ENCODE measurements at places on chromosomes 4 and X.

GRCh38 chr4:108010167-108010566 is 20.5 kb downstream of the HADH start:
- DNase-seq, result no peak

GRCh38 chr4:20641976-20642375 is 58.3 kb upstream of the PACRGL start:
- no peak for DNase-seq

GRCh38 chr4:14177987-14178386 is 550.5 kb upstream of the BOD1L1 start:
- DNase-seq, result no peak

DNA sequence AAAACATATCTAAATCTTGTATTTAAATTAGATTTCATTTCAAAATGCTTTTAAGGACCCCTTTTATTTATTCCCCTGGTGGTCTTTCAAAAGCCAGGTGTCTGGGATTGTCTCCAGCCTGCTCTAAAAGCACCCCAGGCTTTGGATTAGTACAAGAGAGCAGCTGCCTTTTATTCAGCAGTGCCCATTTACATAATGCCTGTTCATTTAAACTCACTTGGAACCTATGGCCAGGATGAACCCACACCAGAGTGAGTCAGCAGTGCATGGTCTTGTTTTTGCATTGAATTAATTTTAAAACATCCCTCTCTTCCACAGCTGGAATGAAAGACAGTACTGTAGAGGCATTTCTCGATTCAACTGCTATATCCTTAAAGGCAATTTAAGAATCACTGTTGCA is 64.1 kb upstream of the TENM3 start:
- DNase-seq, result no peak

- DNase-seq, result no peak
Observed at GRCh38 chr4:147610686-147611085, 6.5 kb upstream of the TMEM184C start.

DNA sequence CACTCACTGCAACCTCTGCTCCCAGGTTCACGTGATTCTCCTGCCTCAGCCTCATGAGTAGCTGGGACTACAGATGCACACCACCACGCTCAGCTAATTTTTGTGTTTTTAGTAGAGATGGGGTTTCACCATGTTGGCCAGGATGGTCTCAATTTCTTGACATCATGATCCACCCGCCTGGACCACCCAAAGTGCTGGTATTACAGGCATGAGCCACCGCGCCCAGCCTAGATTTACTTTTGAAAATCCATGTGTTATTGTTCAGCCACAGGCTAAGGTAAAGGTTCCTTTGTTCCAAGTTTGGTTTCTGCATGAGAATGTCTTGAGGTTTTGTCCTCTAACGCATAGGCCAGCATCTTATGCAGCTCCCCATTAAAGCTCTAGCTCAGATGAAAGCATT is 371.6 kb downstream of the DMD start:
- DNase-seq, result no peak

DNA sequence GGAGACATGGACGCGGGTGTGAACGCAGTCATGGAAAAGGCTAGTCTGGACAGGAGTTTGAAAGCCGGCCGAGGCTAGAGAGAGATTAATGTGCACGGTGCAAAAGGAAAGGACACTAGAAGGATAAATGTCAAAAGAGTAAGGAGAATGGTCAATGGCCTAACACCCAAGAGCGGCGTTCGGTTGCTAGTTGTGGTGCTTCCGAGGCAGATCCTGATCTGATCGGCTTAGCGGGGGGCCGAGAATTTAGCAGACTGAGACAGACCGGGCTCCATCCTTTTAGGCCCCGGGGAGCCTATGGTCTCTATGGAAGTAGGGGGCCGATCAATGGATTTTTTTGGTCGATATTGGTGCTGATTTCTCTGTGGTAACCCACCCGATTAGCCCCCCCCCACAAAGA is 6.9 kb downstream of the GAGE10 start:
- no peak for DNase-seq

DNA sequence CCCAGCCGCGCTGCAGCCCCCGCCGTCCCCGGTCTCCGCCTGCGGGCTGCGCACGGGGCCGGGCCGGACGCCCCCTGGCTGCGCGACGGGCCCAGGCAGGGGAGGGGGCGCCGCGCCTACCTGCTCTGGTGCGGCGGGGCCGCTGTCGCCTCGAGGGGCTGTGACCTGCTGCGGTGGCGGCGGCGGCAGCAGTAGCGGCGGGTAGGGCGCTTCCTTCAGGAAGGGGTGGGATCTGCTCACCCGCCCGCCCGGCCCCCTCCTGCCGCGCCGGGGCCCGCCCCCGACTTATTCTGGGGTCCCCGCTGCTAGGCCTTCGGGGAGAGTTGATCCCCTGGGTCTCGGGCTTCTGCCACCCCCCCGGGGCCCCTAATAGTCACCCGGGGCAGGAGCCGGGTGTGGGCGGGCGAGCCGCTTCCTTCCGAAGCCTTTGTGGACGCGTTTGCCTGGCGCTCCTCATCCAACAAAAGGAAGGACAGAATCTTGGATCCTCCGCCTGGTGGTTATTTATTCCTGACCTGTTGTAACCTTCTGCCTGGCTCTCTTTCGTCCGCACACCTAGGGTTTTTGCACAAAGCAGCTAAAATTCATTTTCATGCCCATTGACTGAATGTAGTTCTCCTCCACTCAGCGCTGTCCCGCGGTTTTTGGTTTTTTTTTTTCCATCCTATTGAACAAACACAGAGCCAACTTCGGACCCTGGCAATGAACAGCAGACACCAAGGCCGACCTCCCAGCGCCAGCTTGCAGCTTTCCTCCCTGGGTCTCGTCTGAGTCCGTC is at the start of gene TMEM150C:
Gene TMEM150C (minus strand): TSS at position 203 of the 778 bp plus-strand sequence. CDS start 57,331 bp downstream, outside the sequence.
- no peak for DNase-seq

GRCh38 chr4:176185051-176185450 is 10.3 kb downstream of the SPATA4 start:
- no peak for DNase-seq

DNA sequence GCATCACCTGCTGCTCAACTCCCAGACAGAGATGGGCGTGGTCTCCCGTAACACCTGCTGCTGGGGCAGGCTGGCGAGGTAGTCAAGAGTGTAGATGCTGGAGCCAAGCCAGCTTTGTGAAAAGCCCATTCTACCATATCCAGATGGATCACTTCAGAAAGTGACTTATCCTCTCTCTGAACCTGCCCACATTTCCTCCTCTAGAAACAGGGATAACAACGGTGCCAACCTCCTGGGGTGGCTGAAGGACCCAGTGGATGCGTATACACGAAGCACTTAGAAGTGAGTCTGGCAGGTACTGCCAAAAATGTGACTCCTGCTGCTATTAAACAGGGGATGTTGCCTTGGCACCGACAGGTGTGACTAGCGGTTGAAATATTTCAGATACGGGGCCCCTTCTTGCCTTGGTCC is 95.8 kb downstream of the SORBS2 start:
- no peak for DNase-seq

DNA sequence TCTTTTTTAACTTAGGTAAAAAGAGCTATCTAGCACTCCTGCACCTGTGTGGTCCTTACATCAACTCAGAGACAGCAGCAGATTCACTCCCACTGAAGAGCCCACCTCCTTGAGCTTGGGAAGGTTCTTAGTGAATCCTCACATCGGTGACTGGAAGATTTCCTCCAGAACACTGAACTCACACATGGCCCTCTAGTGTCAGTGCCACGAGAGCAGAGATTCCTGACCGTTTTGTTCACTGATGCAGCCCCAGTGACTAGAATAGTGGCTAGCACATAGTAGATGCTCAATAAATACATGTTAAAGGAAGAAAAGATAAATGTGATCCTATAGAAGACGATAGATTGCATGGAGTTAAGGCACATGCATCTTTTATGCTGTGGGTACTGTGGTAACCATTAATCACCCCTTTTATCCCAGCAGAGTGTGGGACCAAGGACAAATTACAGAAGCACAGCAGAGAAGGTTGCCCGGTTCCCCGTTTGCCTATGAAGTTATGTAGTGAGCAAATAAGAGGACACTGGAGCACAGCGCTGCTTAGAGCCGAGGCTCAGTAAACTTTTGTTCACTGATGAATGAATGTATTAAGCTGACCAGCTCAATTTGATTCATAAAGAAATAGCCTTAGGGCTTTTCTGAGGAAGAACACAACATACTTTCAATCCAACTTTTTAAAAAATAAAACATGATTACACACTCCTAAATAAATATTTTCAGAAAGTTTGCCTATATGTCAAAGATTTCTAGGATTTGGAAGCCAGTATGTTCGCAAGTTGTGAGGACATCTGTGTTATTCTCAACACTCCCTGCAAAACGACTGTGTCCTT is 8.7 kb downstream of the GASK1B start:
- no peak for DNase-seq
